CD14-positive monocyte (primary cell): ENCODE measurements at places on chromosomes 6 and 20. TPM values are rescaled to one million over a fixed set of nuclear protein-coding genes. Genes with fewer than 3 reads are reported as not detected.

Gene SCUBE3
- polyA plus RNA-seq: not detected in 2 replicates

- peak; percentile 81 for DNase-seq
Observed at GRCh38 chr6:32972353-32973143, 4.2 kb downstream of the BRD2 start.

DNA sequence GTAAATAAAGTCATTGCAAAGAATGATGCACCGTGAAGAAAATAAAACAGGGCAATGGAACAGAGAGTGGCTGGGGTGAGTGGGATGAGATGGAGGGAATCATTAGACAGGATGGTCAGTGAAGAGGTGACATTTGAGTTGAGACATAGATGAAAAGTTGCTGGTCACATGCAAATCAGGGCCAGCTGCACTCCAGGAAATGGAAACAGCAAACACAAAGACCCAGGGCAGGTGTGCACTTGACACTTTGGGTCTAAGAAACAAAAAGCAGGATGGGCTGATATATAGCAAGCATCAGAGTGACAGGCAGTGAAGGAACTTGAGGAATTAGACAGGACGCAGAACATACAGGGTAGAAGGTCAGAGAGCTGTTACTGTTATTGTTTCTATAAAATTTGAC lies 171.5 kb upstream of the RIPOR2 start:
- DNase-seq: no peak

- no peak for DNase-seq
Observed at GRCh38 chr20:9031991-9032390, 36.9 kb upstream of the PLCB4 start.

GRCh38 chr20:62232770-62233645 lies 5.3 kb upstream of the OSBPL2 start:
- no peak for DNase-seq
